Activated gamma-delta T cell treated with anti-CD3 and anti-CD28 coated beads, Interleukin-2, amount 50 U/mL, for 16 hours (primary cell): ENCODE measurements at places on chromosomes 2 and 18.

DNA sequence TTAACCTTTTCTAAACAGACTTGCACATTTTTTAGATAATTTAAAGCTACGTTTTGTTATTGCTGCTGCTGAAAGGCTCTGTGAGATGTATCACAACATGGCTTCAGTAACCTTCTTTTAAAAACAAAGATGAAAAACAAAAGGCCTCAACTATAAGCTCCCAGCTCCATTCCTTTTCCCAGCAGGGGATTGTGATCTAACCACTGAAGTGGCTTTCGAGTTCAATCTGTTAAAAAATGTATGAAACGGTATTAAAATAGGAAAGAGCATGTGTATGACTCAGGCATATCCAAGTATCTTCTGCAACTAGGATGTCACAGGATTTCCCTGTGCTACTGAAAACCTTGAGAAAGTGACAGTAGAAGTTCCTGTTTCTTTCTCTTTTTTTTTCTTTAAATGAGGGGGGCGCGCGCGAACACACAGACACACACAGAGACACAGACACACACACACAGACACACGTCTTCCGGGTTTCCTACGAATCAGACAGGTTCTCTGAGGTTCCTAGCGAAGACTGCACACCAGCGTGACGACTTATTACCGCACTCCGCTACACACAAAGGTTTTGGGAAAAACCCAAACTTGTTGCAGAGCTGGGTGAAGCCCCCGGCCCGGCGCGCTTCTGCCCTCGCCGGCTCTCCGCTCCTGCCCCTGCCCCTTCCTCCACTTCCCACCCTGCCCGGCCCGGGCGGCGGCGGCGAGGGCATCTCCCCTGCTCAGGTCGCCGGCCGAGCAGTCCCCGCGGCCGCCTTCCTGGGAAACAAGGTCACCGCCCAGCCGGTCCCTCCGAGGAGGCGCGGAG, 86.8 kb downstream of the RBMS1 start:
- DNase-seq = peak; percentile 58

DNA sequence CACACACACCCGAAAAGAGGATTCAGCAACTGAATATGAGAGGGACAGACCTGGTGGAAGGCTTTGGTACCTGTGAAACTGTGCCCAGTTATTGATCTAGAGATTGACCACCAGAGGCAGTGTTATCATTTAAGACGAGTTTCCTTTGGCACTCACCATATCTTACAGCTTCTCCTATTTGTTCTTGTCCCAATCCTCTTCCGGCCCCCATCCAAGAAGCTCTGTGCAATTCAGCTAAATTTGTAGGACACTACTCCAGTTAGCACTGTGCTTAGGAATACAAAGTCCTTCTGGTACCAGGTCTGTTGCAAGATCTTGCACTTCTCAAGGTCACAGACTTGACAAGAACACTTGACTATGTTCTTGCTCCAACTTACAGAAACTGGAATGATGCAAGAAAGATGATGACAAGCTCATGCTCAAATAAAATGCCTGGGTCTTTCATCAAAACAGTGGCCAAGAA, 177.7 kb downstream of the TMEM247 start:
- no peak for DNase-seq

GRCh38 chr2:219362524-219363164, 25.1 kb downstream of the DNPEP start:
- no peak for DNase-seq

DNA sequence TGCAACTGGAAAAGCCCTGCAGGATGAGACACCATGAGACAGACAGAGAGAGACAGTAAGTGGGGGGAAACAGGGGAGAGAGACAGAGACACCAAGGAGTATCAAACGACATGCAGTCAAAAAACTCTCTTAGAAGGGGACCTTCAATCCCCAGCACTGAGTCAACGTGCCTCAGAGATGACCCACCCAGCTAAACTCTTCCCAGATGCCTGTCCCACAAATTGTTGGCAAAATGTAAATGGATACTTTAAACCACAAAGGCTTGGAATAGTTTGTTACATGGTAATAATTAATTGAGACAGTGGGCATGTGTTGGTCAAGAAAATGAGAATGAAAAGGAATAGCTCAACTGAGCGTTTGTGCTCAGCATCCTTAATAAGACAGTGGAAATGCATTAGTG, 98.3 kb downstream of the GRB14 start:
- no peak for DNase-seq

DNA sequence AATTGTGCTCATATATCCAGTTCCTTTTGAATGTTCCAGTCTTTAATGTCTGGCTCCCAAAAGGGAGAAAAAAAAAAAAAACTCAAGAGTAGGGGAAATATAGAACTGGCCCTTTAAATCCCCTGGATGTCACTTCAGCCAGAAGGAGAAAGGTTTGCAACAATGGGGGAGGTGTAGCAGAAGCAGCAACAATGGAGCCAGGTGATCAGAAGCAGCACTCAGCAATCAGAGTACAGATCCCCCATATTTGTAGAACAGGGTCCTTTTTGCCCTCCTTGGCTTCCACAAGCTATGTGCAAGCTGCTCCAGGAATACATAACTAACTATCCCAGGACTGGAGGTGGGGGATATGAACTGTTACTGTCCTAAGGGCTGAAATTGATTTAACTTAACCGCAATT, 25.8 kb upstream of the ZNF397 start:
- no peak for DNase-seq

DNA sequence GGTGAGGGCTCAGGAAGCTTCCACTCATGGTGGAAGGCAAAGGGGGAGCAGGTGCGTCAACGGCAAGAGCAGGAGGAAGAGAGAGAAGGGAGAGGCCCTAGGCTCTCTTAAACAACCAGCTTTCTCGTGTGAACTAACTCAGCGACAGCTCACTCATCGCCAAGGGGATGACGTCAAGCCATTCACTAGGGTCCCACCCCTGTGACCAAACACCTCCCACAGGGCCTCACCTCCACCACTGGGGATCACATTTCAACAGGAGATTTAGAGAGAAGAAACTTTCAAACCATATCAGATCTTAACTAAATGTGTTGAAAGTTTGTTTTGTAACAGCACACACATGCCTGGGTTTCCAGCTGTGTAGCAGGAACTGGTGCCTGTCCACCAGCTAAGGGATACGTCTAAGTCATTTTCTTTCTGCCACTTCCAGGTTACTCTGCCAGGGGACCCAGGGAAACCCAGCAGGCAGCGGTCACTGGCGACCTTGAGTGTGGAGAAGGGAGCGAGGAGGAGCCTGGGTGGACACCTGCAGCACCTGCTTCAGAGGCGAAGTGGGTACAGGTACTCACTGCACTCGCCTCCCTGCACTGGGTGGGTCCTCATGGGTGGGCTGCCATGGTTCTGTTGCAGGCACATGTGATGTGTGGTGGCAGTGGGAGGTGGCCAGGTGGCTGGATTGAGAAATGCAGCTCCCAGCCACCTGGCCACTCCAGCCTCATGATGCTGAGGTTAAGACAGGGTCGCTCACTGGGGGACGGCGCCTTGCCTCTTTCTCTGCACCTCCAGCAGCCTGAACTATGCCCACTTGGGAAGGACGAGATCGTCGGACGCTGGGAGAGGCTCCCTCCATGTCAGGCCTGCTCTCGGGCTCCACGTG, 8.4 kb upstream of the GPC1 start:
- no peak for DNase-seq

- DNase-seq = no peak
Measured at GRCh38 chr2:224111576-224111975, 72.5 kb upstream of the SERPINE2 start.

GRCh38 chr2:1477196-1478040, 64.2 kb downstream of the TPO start:
- no peak for DNase-seq

- no peak for DNase-seq
Measured at GRCh38 chr2:37616677-37617005, 54.8 kb downstream of the CDC42EP3 start.

DNA sequence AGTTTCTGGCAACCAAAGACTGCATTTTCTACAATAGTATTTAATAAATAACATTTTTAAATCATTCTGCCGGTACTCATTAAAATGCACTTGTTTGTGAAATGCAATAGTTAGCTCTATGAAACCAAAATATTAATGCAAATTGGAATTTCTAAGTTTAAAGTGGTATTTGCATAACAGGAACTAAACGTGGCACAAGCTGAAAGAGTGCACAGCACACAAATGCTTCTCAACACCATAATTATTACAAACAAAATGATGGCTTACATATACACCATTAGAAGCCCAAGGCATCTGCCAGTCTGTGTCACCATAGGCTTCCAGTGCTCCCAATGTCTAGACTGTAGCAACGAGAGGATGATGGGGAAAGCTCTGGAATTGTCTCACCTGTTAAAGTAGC, 280.5 kb downstream of the TCF4 start:
- no peak for DNase-seq

DNA sequence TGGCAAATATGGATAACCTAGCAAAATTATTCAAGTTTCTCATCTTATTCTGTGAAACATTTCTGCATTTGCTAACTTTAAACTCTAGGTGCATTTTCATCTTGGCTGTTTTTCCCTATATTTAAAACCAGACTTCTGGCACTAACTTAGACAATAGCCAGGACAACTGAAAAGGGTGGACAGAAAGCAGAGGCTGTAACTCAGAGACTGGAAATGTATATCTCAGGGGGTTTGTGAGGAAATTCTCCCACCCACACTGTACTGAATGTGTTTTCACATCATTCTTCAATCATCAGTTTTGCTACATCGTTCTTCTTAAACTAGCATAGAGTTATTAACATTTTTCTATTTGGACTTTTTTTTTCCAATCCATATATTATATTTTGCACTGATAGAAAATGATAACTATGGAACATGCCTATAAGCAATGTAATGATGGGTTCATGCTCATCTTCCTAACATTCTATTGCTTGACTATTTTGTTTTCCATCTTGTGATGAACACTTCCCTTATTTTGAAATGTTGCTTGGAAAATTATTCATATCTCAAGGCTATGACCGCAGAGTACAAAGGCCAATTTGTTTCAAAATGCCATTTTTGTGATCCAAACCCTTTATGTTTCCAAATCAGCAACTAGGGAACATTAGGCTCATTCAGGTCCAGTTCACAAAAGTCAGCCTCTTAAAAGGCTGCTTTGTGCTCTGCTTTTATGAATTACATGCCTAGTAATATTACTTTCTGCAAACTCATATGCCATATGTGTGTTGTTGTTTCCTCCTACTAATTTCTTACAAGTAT, 125.8 kb upstream of the CDH19 start:
- DNase-seq = no peak

DNA sequence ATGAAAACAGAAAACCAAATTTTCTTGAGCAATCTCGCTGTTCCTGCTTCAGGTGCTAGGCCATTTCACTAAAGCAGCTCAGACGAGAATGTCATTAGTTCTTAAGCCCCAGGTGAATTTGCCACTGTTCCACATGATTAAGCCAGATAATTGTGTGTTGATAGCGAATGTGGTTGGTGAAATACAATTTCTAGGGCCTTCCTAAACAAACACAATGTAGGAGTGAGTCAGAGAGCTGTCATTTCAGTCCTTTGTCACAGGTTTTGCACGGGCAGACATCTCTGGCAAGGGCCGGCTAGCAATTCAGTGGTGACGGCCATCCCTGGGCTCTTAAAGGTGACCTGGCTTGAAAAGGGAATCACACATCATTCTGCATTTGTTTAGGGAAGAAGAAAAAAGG, 170.7 kb downstream of the TMEM182 start:
- no peak for DNase-seq

GRCh38 chr2:150332383-150332782, 155.1 kb downstream of the RND3 start:
- no peak for DNase-seq

DNA sequence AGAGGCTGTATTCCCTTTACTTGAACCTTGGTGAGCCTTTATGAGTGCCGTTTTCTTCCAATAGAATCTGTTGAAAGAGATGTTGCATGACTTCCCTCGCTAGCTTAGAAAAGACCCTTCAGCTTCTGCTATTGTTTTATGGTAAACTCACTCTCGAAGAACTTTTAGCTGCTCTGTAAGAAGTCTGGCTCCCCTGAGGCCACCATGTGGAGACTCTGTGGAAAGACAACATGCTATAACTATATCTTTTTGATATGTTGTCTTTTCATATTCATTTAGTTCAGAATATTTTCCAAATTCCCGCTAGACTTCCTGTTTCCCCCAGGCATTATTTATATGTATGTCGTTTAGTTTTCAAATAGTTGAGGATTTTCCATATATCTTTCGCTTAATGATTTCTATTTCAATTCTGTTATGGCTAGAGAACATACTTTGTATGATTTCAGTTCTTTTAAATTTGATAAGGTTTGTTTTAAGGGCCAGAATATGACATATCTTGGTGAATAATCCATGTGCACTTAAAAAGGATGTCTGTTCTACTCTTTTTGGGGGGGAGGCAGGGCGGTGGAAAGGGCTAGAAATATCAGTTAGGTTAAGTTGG, 64.1 kb downstream of the PTPN4 start:
- no peak for DNase-seq

GRCh38 chr2:60335533-60336237, 217.8 kb downstream of the BCL11A start:
- no peak for DNase-seq

DNA sequence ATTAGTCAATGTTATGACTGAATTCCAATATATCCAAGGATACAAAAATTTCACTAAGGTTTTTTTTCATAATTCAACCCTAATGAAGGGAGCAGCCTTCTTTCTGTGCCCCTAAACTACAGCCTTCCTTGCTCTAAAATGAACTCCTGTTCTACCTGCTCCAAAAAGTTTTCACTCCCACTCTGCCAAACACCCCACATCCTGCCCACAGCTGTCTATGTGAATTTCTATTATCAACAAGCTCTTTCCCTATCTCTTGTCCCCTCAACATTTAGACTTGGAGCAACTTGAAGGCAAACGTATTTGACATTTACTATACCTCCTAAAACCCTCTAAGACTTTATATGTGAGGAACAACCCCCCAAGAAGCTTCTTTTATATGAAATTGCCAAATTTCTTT, 2.5 kb downstream of the STAT4 start:
- no peak for DNase-seq

DNA sequence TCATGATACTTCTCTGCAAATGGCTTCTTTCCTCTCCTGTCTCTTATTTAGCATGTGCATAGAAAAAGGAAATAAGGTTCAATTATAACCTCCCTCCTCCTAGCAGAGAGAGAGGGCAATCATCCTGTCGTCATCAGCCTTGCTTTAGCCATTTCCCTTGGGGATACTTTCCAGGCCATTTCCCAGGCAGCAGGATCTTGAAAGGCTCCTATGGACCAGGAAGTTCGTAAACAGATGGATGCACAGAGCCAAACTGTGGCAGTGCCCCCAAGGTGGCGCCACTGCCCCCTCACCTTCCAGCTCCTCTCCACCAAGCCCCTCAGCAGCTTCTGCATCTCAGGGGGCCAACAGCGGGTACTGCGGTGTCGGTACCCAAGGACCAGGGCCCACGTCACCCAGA, 157.4 kb downstream of the DTNA start:
- DNase-seq = no peak

- no peak for DNase-seq
Measured at GRCh38 chr2:159715451-159715850, 3.1 kb downstream of the MARCHF7 start.

DNA sequence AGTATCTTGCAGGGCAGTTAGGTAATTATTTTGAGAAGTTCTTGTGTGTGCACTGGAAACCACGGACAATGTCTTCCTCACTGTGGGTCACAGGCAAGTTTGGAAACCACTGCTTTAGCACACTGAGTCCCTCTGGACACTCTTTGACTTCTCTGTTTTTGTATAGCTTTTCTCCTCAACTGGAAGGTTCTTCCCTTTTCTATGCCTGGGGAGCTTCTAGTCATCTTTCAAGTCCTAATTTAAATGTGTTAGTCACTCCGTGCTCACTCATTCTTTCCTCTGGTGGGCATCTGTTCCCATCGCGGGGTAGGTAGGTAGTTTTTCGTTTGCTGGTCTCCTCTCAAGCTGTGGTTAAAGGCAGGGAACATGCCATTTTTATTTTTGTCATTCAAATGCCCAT, 32.1 kb downstream of the E2F6 start:
- DNase-seq = no peak

GRCh38 chr2:201842131-201842860, 36.0 kb downstream of the CDK15 start:
- no peak for DNase-seq
